ENCODE measurements at places on chromosomes 1 and 21. TPM values are rescaled to one million over a fixed set of nuclear protein-coding genes. Genes with fewer than 3 reads are reported as not detected.

PROK1 gene
- not detected for total RNA-seq

S100A16 gene
- total RNA-seq = not detected

GIPC2 gene
- total RNA-seq = 0.35 TPM

TTC13 gene
- total RNA-seq = 22.0 TPM

HCRTR1 gene
- not detected for total RNA-seq

MTHFR gene
- total RNA-seq = 16.2 TPM

TGFB2 gene
- total RNA-seq = not detected

C1orf53 gene
- 0.78 TPM for total RNA-seq

KCNE2 gene
- not detected for total RNA-seq

CNIH4 gene
- total RNA-seq = 44.8 TPM

PCP4 gene
- total RNA-seq = not detected

RAB42 gene
- not detected for total RNA-seq

LCE1F gene
- total RNA-seq = not detected

CAMK1G gene
- total RNA-seq = not detected

OR2T33 gene
- not detected for total RNA-seq

GSTM4 gene
- 16.2 TPM for total RNA-seq

TNFAIP8L2 gene
- 12.0 TPM for total RNA-seq

LRP8 gene
- 68.1 TPM for total RNA-seq

LCE1A gene
- not detected for total RNA-seq

KRTAP10-1 gene
- total RNA-seq = not detected

SETD4 gene
- 12.0 TPM for total RNA-seq

OVAAL gene
- not detected for total RNA-seq

OR2T35 gene
- total RNA-seq = not detected

ARHGAP30 gene
- total RNA-seq = 180 TPM

TTC22 gene
- total RNA-seq = 10.6 TPM

BPNT1 gene
- 40.3 TPM for total RNA-seq

TRIM46 gene
- total RNA-seq = 10.6 TPM

C1orf141 gene
- total RNA-seq = 0.71 TPM

ADAMTS5 gene
- total RNA-seq = not detected

GRHL3 gene
- total RNA-seq = not detected

FCER1G gene
- total RNA-seq = 1.1 TPM

PLA2G2A gene
- not detected for total RNA-seq

UBR4 gene
- total RNA-seq = 195 TPM

SPRR1A gene
- not detected for total RNA-seq

PSMB2 gene
- total RNA-seq = 60.5 TPM

ARID1A gene
- 72.5 TPM for total RNA-seq

NOS1AP gene
- total RNA-seq = 0.13 TPM

ANGPTL1 gene
- total RNA-seq = not detected

MFAP2 gene
- total RNA-seq = not detected

NBPF11 gene
- total RNA-seq = 11.7 TPM

CFAP141 gene
- total RNA-seq = not detected

CFAP74 gene
- total RNA-seq = not detected

KLHL12 gene
- 31.6 TPM for total RNA-seq

TSTD1 gene
- 119 TPM for total RNA-seq

PLA2G2F gene
- total RNA-seq = not detected

RAB3B gene
- total RNA-seq = 0.26 TPM

CENPL gene
- total RNA-seq = 25.5 TPM

SHE gene
- not detected for total RNA-seq

CFHR1 gene
- not detected for total RNA-seq

ZSWIM5 gene
- total RNA-seq = 0.86 TPM

KRTAP7-1 gene
- not detected for total RNA-seq

MTF1 gene
- total RNA-seq = 27.2 TPM

CD164L2 gene
- not detected for total RNA-seq

FAM72B gene
- total RNA-seq = 22.9 TPM

LINGO4 gene
- total RNA-seq = 1.3 TPM

Data from activated T-helper 17 cell treated with anti-CD3 and anti-CD28 coated beads, Interleukin-2, amount 50 U/mL, for 72 hours (primary cell).